ENCODE measurements at places on chromosomes 6 and 20. TPM values are rescaled to one million over a fixed set of nuclear protein-coding genes. Genes with fewer than 3 reads are reported as not detected.

Gene OPN5
- total RNA-seq, result not detected

Gene BEND6
- total RNA-seq, result 4.4 TPM

DNA sequence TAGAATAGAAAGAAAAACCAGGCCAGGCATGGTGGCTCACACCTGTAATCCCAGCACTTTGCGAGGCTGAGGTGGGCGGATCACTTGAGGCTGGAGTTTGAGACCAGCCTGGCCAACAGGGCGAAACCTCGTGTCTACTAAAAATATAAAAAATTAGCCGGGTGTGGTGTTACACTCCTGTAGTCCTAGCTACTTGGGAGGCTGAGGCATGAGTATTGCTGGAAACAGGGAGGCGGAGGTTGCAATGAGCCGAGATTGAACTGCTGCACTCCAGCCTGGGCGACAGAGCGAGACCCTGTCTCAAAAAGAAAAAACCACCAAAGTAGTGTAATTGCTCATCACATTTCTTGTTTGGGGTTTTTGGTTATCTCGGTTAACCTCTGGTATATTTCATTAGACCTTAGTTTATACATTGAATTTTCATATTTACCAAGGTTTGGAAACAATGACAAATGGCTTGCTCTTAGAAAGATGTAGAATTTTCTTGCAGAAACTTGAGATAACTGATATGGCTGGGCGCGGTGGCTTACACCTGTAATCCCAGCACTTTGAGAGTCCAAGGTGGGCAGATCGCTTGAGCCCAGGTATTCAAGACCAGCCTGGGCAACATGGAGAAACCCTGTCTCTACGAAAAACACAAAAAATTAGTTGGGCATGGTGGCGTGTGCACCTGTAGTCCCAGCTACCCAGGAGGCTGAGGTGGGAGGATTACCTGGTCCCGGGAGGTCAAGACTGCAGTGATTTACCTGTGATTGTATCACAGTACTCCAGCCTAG is 14.2 kb downstream of the ITCH start:
- DNase-seq, result peak; percentile 23

DNA sequence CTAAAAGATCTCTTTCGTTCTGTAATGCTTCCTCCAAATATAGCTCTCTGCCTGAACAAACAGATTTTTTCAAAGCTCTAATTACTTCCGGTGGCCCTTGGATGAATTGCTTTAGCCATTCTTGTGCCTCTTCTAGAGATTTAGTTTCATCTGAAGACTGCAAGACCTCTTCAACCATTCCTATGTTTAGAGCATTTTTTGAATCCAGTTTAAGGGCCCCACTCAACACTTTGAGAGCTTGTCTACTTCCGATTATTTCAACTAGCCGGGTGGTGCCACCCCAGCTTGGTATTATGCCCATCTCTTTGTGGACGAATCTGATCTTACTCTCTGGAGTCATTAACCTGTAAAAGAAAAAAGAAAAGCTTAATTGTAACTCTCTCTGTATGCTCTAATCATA is 23.3 kb downstream of the RNF146 start:
- DNase-seq, result no peak

- DNase-seq, result no peak
Measured at GRCh38 chr6:114272582-114272981, 70.2 kb downstream of the HS3ST5 start.

- DNase-seq, result no peak
Measured at GRCh38 chr6:36301781-36302180, 31.9 kb downstream of the PNPLA1 start.

DNA sequence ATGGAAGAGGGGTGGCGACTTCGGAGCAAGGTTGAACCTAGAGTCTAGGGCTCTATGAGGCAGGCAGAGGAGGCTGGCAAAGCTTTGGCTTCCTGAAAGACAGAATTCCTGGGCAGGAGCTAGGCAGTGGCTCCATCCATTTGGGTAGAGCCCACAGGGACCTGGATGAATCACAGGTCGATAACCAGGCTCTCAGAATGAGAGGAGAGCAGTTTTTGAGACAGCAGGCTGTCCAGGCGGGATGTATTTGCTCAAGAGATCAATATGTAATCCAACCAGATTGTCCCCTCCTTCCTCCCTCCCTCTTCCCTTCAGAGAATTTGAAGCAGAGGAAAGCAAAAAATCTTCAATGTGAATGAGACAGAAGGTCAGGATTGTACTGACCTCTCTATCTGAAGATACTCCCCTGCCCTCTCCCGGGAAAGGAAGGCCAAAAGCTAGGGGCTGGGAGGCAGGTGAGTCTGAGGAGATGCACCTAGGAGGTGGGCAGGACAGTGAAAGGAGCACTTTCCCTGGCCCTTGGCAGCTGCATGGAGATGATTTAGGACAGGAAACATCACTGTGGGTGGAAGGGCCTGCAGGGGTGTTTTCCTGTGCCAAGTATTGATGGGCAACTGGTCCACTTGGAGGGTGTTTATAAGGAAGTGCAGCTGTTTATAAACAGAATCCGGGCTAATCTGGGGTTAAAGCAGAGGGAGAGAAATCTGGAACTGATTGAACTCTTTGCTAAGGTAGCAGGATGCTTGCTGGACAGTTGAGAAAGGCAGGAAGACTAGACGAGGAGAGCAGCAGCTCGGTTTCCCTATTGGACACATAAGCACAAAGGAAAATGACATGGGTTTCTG is 212.4 kb upstream of the LRFN2 start:
- no peak for DNase-seq

GRCh38 chr20:19767070-19767469 is 9.0 kb downstream of the RIN2 start:
- no peak for DNase-seq

- DNase-seq, result no peak
Measured at GRCh38 chr6:108778421-108779186, 69.6 kb upstream of the ARMC2 start.

GRCh38 chr20:47672886-47673670 is 112.2 kb downstream of the SULF2 start:
- DNase-seq, result no peak

All from sciatic nerve (tissue), 2 donors.